ENCODE measurements at places on chromosomes 11 and 22. TPM values are rescaled to one million over a fixed set of nuclear protein-coding genes. Genes with fewer than 3 reads are reported as not detected.

The AQP11 gene
- total RNA-seq: 2.3 TPM

The HEPHL1 gene
- not detected for total RNA-seq

The DENND5A gene
- 136 TPM for total RNA-seq

The ARRB1 gene
- total RNA-seq: 219 TPM

The OR5P2 gene
- not detected for total RNA-seq

The CDC42EP1 gene
- total RNA-seq: 62.5 TPM

The OSM gene
- total RNA-seq: not detected

The FXYD2 gene
- total RNA-seq: 0.39 TPM

The SEC14L6 gene
- total RNA-seq: not detected

The OR8D4 gene
- total RNA-seq: not detected

The BATF2 gene
- 1.6 TPM for total RNA-seq

The MLC1 gene
- not detected for total RNA-seq

The ADAMTS15 gene
- 39.9 TPM for total RNA-seq

The OR51I2 gene
- total RNA-seq: not detected

The CARD16 gene
- not detected for total RNA-seq

The CECR2 gene
- 3.6 TPM for total RNA-seq

The DUSP8 gene
- total RNA-seq: 5.5 TPM

The VPS26B gene
- 69.4 TPM for total RNA-seq

The FOLR3 gene
- not detected for total RNA-seq

The PLEKHB1 gene
- total RNA-seq: 6.6 TPM

The SHANK3 gene
- total RNA-seq: 7.6 TPM

The DDX25 gene
- 0.15 TPM for total RNA-seq

The NPAS4 gene
- total RNA-seq: 0.08 TPM

The CCDC73 gene
- not detected for total RNA-seq

The ASCC2 gene
- total RNA-seq: 52.0 TPM

The SERGEF gene
- total RNA-seq: 35.5 TPM

The OR10D3 gene
- not detected for total RNA-seq

The SLC6A5 gene
- total RNA-seq: not detected

The TSGA10IP gene
- not detected for total RNA-seq

Measured in Panc1 (cell line).